ENCODE measurements at places on chromosomes 11 and 22.

DNA sequence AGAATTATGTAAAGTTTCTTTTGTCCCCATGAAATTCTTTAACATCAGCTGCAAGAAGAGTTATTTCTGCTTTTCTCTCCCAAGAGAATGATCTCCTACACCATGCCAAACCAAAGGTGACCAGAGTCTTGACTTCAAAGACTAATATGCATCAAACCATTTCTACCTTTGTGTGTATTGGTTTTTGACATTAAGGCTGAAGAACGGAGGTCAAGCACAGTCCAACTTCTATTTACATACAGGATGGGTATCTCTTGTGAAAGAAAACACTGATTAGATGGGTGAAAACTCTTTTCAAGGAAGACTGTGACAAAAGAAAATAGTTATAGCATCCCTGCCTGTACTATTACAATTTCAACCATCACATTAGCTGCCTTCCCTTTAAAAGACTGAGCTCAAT is 256.3 kb downstream of the CADM1 start:
- no peak for DNase-seq

DNA sequence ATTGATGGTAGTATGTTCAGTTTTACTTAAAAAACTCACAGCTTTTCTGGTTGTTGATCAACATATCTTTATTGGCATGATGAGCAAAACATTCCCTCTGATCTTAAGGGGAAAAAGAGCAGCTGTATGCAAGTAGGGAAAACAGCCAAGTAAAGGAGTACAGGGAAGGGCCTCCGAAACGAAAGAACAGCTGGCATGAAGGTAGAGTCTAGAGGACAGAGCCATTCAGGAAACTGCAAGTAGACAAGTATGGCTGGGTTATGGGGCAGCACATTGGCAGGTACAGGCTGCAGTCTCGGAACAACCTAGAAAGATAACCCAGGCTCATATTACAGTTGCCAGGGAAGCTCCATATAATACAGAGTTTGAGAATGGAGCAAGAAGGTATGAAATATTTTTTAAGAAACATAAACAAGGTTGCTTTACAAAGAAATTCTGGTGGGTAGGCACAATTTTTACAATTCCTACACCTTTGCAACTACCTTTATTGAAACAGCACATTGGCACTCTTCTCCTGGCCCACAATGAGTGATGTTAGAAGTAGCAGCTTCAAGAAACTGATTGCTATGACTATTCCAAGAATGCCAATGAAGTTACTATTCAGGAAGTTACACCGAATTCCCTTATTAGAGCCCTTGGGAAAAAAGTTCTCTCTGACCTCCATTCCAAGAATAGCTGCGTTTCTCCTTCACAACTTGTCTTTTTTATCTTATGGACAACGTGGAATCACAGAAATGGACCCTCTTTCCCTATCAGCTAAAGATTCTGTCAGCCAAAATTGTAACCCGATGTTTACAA is 45.2 kb downstream of the LGR4 start:
- no peak for DNase-seq

DNA sequence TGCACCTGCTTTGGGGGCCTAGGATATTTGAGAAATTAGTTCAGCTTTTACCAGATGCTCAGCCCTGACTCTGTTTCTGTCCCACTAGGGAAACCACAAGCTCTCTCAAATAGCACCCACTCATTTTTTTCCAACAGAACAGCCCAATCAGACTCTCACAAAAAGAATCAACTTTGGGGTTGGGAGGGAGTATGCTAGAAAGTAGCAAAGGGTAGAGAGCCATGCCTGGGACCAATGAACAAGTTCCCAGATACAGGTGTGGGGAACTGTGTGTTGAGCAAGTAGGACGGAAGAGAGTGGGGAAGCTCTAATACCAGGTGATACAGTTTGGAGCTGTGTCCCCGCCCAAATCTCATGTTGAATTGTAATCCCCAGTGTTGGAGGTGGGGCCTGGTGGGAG is 41.1 kb downstream of the TRIM66 start:
- DNase-seq: no peak

- no peak for DNase-seq
These were observed at the start of gene APOC3 for GRCh38 chr11:116829525-116830183. TSS of gene APOC3 (plus strand) at chr11:116829907. CDS start at chr11:116830583, 676 bp downstream.

GRCh38 chr22:25701056-25701780 is 40.8 kb upstream of the MYO18B start:
- DNase-seq: no peak

- DNase-seq: peak; percentile 62
These were observed 10.8 kb downstream of the EHF start for GRCh38 chr11:34631737-34632104.

GRCh38 chr11:132024587-132025295 is 654.3 kb downstream of the NTM start:
- no peak for DNase-seq

GRCh38 chr11:60970369-60970774 is 1.1 kb upstream of the CD6 start:
- DNase-seq: peak; percentile 26

- no peak for DNase-seq
These were observed 13.2 kb downstream of the A4GALT start for GRCh38 chr22:42707496-42707895.

GRCh38 chr11:75456596-75457183 is 23.7 kb upstream of the KLHL35 start:
- DNase-seq: no peak

DNA sequence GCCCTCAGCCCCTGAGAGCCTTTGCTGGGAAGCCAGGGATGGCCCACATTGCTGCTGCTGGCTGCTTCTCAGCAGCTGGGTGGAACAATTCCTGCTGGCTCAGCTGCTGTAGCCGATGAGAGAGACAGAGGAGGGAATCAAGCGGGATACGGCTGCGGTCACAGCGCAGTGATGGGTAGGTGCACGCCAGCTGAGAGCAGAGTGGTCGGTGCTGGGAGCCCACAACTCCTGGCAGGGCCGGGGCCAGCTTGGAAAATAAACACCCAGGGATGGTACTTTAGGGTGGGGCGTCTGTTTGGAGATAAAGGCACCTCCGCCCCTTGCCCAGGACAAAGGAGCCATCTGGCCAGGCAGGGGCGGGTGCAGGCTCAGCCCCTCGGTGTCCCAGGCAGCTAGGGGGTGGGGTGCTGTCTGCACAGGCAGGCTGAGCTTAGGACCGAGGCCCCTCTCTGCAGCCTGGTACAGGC is 480.5 kb downstream of the MIAT start:
- no peak for DNase-seq

GRCh38 chr11:32088117-32088941 is 2.5 kb upstream of the RCN1 start:
- no peak for DNase-seq

DNA sequence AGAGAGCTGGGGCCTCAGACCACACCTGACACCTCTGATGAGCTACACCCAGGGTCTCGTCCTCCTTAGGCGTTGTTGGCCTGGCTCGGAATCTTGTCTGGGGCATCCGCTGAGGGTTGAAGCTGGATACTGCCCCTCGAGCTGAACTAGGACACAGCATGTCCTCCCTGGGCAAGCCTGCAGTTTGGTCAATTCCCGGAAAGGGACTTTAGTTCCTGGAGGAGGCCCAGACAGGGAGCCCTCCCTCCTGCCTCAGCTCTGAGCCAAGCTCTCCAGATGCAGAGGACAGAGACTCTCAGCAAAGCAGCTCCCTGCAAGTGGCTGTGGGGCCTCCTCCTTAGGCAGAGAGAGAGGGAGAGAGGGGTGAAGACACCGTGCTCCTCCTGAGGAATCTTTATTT is 4.9 kb downstream of the APOL3 start:
- DNase-seq: no peak

- DNase-seq: no peak
These were observed 70.1 kb downstream of the MICAL2 start for GRCh38 chr11:12180257-12181205.

DNA sequence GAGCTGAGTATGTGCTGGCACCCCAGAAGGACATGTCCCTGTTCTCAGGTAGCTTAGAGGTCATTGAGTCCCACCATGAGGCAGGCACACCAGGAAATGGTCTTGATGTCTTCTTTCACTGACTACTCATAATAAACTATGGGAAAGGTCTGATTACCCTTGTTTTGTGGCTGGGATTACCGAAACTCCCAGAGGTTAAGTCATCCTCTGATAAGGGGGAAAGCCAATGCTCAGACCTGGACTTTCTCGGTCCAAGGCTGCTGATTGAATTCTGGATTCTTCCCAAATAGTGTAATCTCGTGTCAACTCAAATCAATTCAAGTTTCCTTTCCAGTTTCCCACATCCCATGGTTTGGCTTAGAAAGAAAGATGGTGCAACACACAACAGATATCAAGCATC is 3.7 kb upstream of the CD44 start:
- DNase-seq: no peak

GRCh38 chr11:87187076-87187475 is 149.3 kb downstream of the TMEM135 start:
- DNase-seq: no peak

DNA sequence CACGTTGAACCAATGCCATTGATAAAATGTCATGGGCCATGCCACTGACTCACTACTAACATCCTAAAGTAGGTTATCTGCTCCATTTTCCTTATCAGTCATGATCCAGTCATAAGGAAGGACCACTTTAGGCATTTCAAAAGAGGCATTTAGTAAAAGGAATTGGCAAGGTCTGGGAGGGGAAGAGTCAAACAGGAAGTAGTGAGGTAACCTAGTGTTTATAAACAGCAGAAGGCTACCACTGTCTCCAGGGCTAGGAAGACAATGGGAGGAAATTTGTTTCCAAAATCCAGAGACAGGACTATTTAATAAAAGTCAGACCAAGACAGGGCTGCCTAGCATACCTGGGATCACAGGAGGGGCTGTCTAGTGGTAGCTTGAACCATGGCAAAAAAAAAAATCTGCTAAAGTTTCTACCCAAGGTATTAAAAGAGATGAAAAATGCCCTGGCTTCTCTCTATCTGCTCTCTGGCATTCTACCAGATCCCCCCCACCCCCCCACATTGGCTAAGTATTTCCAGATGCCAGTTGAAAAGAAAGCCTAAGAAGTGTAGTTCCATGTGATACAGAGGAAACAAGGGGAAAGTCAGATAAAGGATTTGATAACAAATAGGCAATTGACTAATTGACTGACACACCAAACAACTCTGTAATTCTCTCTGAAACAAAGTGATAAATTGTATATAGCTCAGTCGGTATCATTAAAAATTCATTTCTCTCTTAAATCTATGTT is 50.4 kb upstream of the C11orf87 start:
- no peak for DNase-seq

GRCh38 chr22:40387746-40388145 is 17.4 kb downstream of the SGSM3 start:
- DNase-seq: no peak

GRCh38 chr11:46701078-46701654 is 335 bp downstream of the ZNF408 start:
- no peak for DNase-seq

DNA sequence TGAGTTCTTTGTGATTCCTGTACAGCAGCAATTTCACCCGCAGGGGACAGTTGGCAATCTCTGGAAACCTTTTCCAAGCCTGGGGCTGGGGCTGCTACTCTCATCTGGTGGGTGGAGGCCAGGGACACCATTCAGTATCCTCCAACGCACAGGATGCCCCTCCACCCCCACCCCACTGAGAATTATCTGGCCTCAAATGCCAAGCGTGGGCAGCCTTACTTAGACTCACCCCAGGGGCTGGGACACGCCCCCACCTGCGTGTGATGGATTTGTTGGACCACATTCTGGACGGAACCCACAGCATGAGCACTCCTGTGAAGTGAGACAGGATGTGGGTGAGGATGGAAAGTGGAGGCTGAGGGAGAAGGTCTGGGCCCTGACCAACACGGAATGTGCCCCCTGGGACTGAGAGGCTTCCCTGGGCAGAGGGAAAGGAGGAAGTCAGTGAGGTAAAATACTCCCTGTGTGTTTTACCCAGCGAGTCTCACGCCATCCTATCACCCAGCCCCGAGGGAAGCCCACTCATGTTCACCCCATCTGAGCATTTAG is 13.7 kb downstream of the RASD2 start:
- no peak for DNase-seq

GRCh38 chr11:3775736-3776406 is 21.5 kb downstream of the NUP98 start:
- DNase-seq: no peak

- no peak for DNase-seq
These were observed 2254.0 kb downstream of the LRRC4C start for GRCh38 chr11:39205236-39205995.

- DNase-seq: no peak
These were observed 815 bp downstream of the EHD1 start for GRCh38 chr11:64877390-64878222.

GRCh38 chr11:534396-535209 is 773 bp downstream of the HRAS start:
- no peak for DNase-seq

- DNase-seq: no peak
These were observed 108.9 kb upstream of the NCAM1 start for GRCh38 chr11:112852143-112852866.

- DNase-seq: peak; percentile 35
These were observed 14.8 kb downstream of the EXT2 start for GRCh38 chr11:44110231-44110679.

DNA sequence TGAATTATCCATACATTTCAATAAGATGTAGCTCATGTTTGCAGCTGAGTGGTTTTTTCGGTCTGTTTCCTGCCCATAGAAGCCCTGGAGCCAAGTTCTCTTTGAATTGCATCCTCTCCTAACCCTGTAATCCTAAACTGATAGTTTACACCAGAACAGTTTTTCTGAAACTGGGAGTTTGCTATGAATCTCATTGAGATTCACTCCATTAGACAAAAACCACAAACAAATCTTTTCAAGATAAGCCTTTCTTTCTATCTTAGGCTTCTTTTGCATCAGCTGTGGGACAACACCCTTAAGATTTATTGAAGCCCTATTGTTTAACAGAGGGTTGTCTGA is 324.8 kb downstream of the DYNC2H1 start:
- peak; percentile 30 for DNase-seq

DNA sequence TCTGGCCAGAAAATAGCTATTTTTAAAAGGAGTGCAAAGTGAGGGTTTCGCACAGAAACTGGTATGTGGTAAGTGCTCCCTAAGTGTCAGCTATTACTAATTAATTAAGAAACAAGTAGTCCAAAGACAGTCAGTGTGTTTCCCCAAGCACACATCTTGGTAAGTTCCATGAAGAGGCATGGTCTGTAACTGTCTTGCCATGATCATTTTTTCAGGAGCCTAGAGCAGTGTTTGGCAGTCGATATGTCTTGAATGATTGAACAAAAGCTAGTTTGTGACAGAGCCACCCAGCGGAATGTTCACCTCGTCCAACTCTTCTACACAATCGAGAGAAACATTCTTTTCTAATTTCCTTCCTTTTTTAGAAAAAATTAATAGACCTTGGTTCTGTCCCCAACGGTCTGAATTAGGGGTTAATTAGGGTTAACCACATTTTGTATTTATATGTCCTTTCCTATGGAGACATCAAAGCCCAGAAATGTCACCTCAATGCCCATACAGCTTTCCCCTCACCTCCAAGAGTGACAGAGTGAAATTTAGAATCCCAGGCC is 57.6 kb upstream of the FTH1 start:
- no peak for DNase-seq

- no peak for DNase-seq
These were observed 13.2 kb upstream of the SSTR3 start for GRCh38 chr22:37225481-37225880.
